ENCODE measurements at places on chromosomes 6 and 20. TPM values are rescaled to one million over a fixed set of nuclear protein-coding genes. Genes with fewer than 3 reads are reported as not detected.

Gene CPXM1
- not detected for total RNA-seq

Gene KHDC1L
- not detected for total RNA-seq

Gene TGM3
- not detected for total RNA-seq

Gene FILIP1
- total RNA-seq: not detected

Data from RPMI7951 (cell line).